ENCODE measurements at places on chromosomes 6 and 20.

GRCh38 chr6:128144320-128144719, 243.5 kb upstream of the THEMIS start:
- no peak for DNase-seq

DNA sequence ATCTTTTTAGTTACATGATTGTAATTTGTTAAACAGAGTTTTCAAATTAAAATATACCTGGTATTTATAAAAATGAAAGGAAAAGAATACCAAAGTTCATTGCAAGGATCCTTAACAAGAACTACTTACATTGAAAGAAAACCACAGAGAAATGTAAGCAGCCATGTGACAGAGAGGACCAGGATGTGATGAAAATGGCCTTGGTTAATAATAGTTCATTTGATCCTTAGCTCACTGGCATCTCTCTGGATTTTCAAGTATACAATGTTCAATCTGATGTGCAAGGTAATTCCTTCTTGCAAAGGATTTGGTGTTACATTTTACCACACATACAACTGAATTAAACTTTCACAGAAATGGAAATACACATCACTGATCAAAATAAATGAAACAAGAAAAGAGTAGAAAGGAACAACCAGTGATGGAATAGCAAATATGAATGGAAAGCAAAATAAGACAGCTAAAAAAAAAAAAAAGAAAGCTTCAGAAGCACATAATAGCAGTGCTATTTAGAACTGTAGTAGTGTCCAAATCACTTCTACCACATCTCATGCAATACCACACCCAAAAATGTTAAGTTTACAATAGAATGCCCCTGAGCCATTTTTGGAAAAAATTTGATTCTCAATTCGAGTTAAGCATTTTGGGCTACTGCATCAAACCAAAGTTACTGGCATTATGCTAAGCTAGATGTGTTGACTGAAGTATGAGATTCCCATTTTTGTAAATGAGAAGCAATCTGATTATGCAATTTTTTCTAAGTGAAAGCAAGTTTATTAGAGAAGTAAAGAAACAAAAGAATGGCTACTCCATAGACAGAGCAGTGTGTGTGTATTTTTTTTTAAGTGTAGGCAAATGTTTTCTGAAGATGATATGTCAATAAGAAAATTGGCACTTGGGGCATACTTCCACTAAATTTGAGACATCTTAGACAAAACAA, 22.6 kb upstream of the HLA-A start:
- DNase-seq, result no peak

DNA sequence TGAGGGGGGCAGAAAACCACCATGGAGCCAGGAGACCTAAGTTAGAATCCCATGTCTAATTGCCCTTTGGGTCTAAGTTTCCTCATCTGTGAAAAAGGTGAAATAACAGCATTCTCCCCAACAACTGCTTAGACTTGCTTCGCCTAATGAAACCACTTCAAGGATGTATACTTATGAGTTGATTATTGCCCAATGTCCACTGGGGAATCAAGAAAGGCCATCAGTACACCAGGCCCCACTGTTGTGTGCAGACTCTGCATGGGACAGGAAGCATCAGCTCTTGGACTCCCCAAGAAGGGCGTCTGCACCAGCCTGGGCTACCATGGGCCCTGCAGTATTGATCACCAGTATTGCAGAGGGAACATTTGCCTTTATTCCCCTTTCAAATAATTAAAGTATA, 189.6 kb downstream of the MAFB start:
- DNase-seq, result no peak

DNA sequence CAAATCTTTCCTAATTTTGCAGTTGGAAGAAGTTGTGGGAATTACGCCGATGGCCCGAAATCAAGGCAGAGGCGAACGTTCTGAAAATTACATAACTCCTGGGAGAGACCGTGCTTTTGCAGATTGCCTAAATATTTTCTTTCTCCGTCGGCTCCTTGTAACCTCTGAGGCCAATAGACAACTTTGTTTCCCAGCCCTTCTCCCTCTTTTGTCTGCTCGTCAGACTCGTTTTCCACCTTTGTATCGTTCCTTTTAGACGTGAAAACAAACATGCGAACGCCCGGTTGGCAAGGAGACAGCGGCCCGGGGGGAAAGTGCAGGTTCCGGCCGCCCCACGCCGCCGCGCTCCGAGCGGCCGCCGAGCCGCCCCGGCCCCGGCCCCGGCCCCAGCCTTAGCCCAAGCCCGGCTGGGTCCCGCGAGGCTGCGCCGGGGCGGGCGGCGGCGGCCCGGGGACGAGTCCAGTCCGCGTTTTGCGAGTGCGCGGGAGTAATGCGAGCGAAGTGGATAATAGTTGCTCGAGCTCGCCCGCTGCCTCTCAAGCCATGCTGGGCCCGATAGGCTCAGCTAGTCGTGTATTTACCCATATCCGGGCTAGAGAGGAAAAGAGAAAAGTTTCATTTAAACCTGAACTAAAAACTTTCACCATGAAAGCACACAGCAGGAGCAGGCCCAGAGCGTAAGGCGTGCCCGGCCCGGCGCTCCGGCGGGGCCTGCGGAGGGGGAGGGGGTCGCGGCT, at the start of gene ARID1B:
TSS of gene ARID1B (plus strand) at position 539 of the 737 bp plus-strand sequence. CDS start 303 bp downstream, outside the sequence.
- peak; percentile 72 for DNase-seq

- DNase-seq, result no peak
These were observed 31.8 kb downstream of the ACSS1 start for GRCh38 chr20:25025986-25026605.

DNA sequence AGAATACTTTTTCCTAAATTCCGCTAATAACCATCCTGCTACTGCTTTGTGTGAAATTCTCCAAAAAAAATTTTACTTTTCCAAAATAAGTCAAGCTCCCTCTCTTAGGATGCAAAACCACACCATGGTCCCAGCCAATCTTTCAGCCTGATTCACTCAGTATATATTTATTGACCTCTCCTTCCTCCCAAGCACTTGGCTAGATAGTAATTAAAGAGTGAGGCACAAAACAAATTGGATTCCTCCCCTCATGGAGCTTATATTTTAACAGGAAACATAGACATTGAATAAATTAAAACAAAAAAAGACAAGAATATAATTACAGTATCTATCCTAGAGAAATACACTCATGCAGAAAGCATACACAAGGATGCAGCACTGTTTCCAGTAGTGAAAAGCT, 9.0 kb upstream of the ZNF217 start:
- no peak for DNase-seq

- DNase-seq, result no peak
These were observed 4.6 kb downstream of the MDC1 start for GRCh38 chr6:30712441-30712945.

DNA sequence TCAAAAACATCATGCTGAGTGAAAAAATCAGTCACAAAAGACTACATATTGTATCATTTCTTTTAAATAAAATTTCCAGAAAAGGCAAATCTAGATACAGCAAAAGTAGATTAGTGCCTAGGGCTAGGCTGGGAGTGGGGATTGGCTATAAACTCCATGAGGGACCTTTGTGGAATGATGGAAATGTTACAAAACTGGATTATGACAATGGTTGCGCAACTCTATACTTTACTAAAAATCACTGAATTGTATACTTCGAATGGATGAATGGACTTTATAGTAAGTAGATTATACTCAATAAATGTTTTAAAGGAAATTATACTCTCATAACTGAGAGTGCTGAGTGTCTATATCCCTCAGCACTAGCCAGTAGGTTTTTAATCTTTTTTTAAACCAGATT, 4.3 kb downstream of the HMGN3 start:
- DNase-seq, result no peak

GRCh38 chr6:164322533-164322932, 908.0 kb downstream of the QKI start:
- DNase-seq, result no peak

DNA sequence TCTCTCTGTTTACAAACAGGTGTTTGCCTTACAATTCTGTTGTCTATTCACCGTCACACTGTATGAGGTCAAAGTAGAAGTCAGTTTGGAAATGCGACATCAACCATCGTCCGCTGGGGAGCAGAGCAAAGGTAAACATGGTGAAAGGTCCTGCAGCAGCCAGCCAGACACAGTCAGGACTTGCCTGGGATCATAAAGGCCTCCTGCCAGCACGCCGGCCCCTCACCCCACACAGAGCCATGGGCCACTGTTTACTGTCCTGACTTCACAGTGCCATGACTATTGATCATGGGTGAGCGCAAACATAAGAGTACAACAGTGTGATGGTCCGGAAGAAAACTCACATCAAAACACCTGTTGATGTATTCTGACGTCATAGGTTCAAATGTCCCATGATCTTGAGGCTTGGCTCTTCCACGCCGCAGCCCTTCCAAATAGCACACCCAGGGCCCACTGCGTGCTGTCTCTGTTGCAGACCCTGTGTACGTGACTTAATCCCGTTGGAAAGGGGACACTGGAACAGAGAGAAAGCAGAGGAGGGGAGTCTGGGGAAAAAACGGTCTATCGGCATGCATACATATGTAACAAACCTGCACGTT, 16.9 kb upstream of the PPP1R3G start:
- DNase-seq, result no peak

- DNase-seq, result no peak
These were observed 13.8 kb downstream of the OLIG3 start for GRCh38 chr6:137480431-137480830.

DNA sequence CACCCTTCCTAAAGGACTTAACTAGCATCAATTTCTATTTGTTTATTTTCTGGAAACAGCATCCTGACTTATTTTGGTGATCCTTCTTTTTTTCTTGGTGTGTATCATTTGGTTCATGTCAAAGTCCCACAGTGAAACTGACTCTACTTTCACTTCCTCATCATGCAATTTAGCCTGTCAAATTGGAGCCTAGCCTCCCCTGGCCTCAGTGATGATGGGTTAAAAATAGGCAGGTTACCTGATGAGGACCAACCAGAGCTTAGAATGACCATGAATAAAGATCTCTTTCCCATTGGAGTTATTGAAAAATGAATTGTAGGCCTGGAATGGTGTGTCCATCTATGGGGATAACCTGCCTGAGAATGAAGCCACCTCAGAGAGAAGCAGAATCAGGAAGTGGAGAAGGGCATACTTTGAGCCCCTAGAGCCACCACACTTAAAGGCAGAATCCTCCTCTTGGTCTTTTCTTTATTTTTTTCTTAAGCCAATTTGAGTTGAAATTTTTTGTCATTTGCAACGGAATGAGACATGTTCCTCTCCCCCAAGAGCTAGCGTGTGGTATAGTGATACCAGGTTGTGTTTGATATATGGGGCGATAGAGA, 105.6 kb downstream of the BTBD3 start:
- DNase-seq, result no peak

- DNase-seq, result no peak
These were observed 68.0 kb downstream of the TMEM170B start for GRCh38 chr6:11605507-11605905.

DNA sequence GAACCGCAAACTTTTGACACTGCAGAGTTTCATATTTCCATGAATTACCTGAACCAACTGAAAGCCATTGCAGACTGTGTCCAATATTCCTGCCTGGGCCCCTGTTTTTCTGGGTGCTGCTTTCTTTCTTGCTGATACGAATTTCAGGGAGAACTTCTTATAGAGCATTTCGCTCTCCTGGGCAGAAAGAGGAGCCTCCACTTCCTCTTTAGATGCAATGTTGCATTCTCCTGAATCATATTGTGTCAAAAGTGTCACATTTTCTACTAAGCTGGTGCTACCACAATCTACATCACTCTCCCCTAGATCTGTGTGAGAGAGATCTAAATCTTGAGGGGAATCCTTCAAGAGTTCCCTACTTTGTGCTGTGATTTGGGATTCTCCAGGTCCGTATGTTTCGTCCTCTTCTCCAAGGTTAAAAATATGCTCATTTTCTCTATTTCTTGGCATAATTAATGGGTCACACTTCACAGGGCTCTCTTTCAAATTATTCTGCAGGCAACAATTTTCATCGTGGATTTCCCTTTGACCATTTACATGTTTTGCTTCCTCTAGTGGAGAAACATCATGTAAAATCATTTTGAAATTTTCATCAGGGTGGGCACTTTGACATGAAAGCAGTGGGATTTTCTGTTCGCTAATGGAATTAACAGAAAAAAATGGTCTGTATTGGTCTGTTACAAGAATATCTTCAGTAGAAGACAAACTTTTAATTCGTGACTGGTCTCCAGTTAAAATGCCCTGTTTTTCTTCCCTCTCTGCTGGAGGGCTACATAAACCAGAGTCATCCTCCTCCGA, 102.3 kb downstream of the DST start:
- DNase-seq, result no peak

DNA sequence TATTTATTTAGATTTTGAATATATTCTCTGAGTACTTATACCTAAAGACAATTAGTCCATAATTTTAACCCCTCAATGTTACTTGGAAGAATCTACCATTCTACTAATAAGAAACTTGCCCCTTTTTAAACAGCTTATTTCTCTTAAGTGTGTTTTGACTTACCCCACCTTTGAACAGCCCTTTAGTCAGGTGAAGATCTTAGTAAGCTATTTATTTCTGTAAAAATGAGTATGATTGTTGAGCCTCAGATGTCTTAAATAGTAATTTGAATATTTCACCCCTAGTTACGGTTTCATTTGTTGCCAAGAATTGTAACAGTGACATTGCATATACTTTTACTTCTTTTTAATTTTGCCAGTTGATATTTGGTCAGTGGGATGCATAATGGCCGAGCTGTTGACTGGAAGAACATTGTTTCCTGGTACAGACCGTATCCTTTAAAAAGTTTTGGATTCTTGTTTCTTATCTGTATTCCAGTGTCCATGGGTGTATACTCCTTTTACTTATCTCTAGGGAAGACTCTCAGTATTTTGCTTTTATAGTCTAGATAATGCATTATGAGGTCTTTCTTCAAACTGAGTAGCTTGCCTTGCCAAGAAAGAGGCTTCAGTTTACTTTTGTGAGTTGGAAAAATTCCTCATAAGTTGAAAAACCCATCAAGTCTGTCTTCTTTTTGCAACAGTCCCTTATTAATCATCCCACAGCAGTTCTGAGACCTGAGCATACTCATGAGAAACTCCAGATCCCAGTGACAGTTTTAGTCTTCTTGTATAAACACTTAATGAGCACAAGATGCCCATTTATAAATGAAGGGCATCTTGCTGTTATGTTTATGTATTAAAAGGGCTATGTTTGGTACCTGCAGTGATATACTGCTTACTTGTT, 48.8 kb downstream of the MAPK14 start:
- no peak for DNase-seq

DNA sequence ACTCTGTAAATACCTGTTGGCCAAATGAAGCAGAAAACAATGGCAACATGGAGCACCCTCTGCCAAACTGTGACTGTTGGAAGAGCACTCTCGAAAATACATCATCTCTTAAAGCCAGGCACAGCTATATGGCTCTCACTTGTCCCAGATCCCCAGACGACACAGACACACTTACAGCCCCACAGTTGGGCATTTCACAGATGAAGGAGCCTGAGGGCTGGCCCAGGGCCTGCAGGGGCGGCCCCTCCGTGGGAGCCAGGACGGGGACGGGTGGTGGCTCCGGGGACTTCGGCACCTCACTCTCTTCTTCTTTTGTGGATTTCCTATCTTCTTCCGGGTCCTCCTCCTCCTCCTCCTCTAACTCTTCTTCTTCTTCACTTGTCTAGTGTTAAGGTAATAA, 18.4 kb upstream of the MRPS10 start:
- DNase-seq, result no peak
